ENCODE measurements at places on chromosomes 2 and 18. TPM values are rescaled to one million over a fixed set of nuclear protein-coding genes. Genes with fewer than 3 reads are reported as not detected.

The WIPF1 gene
- total RNA-seq, result 7.3 TPM

The MARCO gene
- not detected for total RNA-seq

The G6PC2 gene
- total RNA-seq, result not detected

The PID1 gene
- total RNA-seq, result 0.20 TPM

The STAT4 gene
- 0.40 TPM for total RNA-seq

The NUP35 gene
- total RNA-seq, result 9.6 TPM

The C1GALT1C1L gene
- total RNA-seq, result not detected

The PUM2 gene
- 41.1 TPM for total RNA-seq

The MBP gene
- 6.9 TPM for total RNA-seq

The GALNT13 gene
- total RNA-seq, result 0.22 TPM

The DOK1 gene
- total RNA-seq, result 19.0 TPM

The RSAD2 gene
- total RNA-seq, result 0.20 TPM

The NAT8 gene
- total RNA-seq, result not detected

Measured in lung microvascular endothelial cell (primary cell).